Activated gamma-delta T cell treated with Interleukin-2 at 50 U/mL for 16 hours (primary cell): ENCODE measurements at places on chromosomes 7 and 10.
A peak's percentile ranks its signal among the peaks of the same experiment; 100 is the strongest.

GRCh38 chr10:32961343-32961894 lies 3.4 kb upstream of the ITGB1 start:
- DNase-seq = no peak

- DNase-seq = no peak
Measured at GRCh38 chr10:86960003-86960862, 1.8 kb downstream of the SNCG start.

- peak; percentile 62 for DNase-seq
Measured at GRCh38 chr10:6678211-6678803, 98.2 kb upstream of the PRKCQ start.

- DNase-seq = no peak
Measured at GRCh38 chr10:69962746-69963135, 89.9 kb upstream of the MACROH2A2 start.
